ENCODE measurements at places on chromosomes 5 and 9.

- no peak for DNase-seq
Measured at GRCh38 chr5:29942089-29942488, 1251.4 kb upstream of the CDH6 start.

- peak; percentile 53 for DNase-seq
Measured at GRCh38 chr5:91556-92263, at the start of gene PLEKHG4B. Gene PLEKHG4B, plus strand, starts transcription at chr5:92168. Its CDS starts 64 bp downstream, at chr5:92232.

- DNase-seq: no peak
Measured at GRCh38 chr9:89489548-89490530, 8.1 kb downstream of the SEMA4D start.

DNA sequence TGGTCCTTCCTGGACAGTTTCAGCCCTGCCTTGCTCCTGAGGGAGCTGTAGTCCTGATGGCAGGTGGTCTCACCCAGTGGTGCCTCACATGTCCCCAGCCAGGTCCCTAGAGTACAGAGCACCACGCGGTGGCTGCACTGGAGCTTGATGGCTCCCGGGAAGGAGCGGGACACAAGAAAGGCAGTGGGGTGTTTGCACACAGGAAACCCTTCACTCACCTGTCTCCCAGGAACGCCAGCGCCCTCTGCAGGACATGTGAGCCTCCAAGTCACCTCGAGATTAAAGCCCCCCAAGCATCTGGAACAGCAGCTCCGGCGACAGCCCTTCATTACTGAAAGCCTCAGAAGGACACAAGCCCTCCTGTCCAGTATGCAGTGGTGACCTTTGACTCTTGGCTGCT lies 19.9 kb upstream of the TMEM250 start:
- peak; percentile 16 for DNase-seq

DNA sequence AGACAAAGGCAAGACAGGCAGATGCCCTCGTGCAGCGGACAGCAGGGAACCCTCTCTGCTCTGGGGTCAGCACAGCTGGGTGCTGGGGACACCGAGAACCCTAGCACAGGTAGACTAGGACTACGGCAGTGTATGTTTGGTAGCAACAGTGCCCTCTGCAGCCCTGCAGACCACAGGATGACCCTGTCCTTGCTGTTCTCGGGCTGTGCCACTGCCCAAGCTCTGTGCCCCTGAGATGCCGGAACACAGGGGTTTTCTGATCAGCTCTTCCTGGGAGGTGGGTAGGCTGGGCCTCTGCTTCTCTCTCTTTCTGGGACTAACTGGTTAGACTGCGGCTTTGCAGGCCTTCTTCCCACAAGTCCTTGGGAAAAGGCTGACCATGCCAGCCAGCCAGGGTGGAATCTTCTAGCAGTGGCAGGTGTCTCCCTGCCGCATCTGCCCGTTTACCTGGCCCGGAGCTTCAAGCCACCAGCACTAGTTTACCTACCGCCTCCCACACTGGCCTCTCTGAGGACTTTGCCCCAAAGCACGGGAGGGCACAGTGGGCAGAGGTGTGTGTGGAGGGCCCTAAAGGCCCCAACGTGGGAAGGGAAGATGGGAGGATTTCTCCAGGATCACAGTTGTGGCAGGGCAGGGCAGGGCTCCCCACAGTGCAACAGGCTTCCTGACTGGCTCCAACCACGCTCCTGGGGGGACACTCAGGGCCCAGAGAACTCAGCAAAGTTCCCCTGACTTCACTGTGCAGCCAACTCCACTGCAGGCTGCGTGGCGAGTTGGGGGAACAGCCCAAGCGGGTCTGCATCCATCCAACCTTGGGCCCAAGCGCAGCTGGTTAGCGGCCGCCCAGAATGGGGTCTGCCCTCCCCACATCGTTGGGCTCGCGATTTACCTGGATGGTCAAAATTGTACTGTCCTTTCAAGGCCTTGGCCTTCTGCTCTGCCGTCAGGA lies 1.2 kb downstream of the UCK1 start:
- no peak for DNase-seq

- no peak for DNase-seq
Measured at GRCh38 chr5:142296914-142297417, 27.9 kb downstream of the SPRY4 start.

DNA sequence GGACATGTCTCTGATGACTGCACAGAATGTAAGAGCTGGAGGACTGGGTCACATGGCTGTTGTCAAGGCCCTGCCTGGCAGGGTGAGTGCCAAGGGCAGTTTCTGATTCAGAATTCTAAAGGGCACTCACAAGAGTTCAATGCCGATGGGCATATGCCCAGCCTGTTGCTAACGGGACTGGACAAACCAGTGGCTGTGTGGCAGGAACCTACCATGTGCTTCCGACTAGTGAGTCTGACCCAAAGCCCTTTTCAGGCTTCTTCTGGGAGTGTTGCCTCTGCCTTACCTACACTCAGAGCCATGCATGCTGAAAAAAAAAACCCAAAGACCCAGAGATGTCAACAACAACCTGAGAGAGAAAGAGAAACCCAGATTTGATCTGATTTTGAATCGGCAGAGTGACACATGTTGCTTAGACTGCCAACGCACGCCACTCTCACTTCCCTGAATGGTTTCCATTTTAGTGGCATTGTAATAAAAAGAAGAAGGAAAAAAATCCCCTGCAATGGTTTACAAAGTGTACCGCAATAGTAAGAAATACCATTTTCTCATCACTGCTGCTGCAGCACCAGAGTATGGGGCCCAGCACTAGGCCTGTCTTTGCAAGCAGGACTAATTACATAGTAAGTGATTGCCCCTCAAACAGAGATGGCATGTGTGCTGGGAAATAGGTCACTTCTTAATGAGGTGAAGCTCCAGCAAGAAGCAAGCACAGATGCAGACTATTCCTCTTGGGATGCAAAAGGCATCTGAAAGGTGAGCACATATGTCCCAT lies 194.3 kb downstream of the PALM2AKAP2 start:
- peak; percentile 75 for DNase-seq

DNA sequence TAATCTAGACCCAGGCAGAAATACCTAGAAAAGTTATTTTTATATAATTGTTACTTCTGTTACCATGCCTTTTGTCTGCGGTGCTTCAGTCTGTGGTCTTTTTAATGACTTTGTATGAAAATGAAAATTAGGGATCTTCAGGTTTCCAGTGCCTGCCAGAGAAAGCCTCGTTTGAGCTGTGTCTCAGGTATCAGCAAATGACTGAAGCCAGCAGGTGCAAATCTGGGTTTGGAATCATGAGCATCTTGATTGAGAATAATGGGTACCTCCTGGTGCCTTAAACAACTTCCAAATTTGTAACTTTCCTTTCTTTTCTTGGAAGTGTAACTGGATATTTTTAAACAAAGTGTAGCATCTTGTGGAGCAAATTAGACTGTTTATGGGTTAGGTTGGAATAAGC lies 4.3 kb downstream of the ZBTB34 start:
- no peak for DNase-seq
